Activated CD4-positive, alpha-beta T cell treated with anti-CD3 and anti-CD28 coated beads for 36 hours (primary cell): ENCODE measurements at places on chromosomes 6 and 20. TPM values are rescaled to one million over a fixed set of nuclear protein-coding genes. Genes with fewer than 3 reads are reported as not detected.
A peak's percentile ranks its signal among the peaks of the same experiment; 100 is the strongest.

DNA sequence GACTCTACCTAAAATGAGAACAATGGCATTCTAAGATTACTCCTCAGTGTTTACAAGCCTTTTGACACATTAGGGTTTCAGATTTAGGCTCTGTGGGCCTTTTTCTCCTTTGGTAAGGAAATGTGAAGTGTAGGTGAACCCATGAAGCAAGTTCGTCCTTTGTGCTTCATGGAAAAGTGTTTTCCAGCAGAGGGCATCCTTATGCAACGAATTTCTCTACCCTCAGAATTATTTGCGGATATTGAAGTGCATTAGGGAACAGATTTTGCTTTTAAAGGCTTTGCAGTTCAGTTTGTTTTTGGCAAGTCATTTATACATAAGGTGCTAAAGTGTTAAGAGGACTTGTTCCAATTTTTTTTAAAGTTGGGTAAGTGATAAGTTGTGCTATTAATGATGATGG lies 55.7 kb upstream of the FERMT1 start:
- no peak for DNase-seq
- H3K4me1 ChIP-seq = no peaks in the 10 kb centered on the region
- H3K36me3 ChIP-seq = no peaks in the 10 kb centered on the region
- H3K27ac ChIP-seq = no peak overlapping the region
- H3K4me3 ChIP-seq = no peak overlapping the region

DNA sequence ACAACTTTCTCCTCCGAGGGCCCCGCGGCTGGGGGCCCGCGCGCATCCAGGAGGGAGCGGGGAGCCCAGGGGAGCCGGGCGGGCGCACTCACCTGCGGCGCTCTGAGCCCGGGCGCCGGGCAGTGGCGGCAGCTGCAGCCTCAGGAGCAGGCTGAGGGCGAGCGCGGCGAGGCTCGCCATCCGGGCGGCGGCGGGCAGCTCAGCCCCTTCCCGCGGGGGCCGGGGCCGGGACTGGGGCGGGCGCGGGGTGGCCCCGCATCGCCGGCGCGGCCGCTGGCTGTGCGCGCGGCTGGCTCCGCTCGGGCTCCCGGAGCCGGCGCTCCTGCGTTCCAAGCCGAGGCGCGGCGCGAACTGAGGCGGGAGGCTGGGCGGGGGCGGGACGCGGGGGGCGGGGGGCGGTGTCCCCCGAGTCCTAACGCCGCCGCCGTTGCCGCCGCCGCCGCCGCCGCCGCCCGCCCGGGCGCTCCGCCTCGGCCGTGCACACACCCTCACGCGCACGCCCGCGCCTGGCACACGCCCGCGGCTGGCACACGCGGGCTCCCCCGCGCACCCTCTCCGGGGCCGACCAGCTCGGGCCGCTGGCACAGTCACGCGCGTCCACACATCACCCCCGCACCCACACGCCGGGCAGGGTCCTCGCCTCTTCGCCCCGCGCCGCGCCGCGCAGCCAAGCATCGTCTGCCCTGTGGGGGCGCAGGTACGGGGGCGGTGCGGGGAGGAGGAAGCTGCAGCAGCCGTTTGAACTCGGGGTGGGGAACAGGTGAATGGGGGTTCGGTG lies at the start of gene PTPRT:
Gene PTPRT, minus strand, starts transcription at position 353 of the 778 bp plus-strand sequence. Its CDS starts 173 bp downstream, at position 180.
- peaks cover 46% of the 10 kb centered on the region for H3K27me3 ChIP-seq
- no peak within 1 kb of the TSS for H3K27ac ChIP-seq
- H3K4me1 ChIP-seq = peaks cover 4% of the 10 kb centered on the region

DNA sequence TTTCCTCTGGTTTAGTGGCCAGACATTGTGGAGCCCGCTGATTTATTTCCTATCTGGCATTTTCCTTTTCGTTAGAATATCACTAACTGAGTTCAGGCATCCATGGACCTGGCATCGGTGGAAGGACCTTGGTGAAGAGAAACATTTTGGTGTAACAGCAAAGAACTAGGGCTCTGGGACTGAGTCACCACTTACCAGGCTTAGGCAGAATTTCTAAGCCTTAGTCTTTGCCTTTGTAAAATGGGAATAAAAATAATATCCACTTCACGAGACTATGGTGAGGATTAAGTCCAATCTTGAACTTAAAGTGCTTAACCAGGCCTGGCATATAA lies 42.0 kb upstream of the ENPP1 start:
- no peak overlapping the region for H3K27ac ChIP-seq
- DNase-seq = no peak
- peaks cover 21% of the 10 kb centered on the region for H3K27me3 ChIP-seq

- H3K4me3 ChIP-seq = no peak overlapping the region
- no peaks in the 10 kb centered on the region for H3K36me3 ChIP-seq
- H3K4me1 ChIP-seq = no peaks in the 10 kb centered on the region
- H3K27me3 ChIP-seq = no peaks in the 10 kb centered on the region
These were observed 447.5 kb upstream of the HSF2 start for GRCh38 chr6:121951918-121952379.

DNA sequence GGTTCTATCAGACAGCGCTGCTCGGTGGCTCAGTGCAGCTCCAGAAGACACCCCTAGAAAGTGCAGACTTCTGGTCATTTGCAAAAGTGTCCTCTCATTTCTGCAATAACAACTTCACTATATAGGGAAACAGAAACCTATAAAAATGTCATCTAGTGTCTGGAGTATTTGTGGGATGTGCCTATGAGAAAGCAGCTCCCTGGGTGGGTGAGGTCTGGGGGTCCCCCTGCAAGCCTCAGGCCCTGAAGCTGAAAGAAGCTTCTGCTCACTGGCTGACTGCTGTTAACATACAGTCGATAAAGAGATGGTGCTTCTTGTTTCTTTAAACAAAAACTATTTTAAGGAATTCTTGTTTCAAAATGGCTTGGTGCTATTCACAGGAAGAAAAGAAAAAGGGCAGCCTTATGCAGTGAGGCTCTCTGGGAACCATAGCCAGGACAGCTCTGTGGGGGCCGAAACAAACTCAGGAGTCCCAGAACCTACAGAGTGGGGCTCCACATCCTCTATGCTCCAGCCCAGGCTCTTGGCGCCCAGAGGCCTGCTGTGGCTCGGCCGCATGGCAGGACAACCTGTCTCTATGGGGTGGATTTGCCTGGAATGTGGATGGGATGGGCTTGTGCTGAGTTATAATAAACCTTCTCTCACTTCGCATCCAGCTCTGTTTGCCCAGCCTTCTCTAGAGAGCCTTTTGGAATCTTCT lies 109.7 kb downstream of the BANF2 start:
- no peaks in the 10 kb centered on the region for H3K27me3 ChIP-seq
- H3K4me1 ChIP-seq = no peaks in the 10 kb centered on the region
- DNase-seq = no peak

GRCh38 chr20:21147593-21147992 lies 21.7 kb downstream of the KIZ start:
- DNase-seq = no peak
- H3K27me3 ChIP-seq = no peaks in the 10 kb centered on the region
- no peak overlapping the region for H3K4me3 ChIP-seq
- H3K36me3 ChIP-seq = peaks cover 6% of the 10 kb centered on the region

DNA sequence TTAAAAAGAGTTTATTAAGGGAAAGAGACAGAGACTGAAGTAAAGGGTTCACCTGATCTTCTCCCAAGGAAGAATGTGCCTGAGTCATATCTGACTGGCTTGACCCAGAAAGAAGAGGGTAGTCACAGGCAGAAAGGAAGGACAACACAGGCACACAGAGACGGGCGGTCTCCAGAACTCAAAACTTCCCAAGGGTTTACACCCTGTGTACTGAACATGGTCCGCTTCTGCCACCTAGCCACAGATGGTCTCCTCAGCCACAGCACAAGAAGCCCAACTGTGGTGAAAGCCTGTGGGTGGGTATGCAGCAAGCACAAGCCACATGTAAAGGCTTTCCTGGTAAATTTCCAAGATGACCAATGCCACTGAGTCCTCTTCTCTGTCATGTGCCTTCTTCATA lies 17.2 kb downstream of the UNC5CL start:
- H3K4me1 ChIP-seq = no peaks in the 10 kb centered on the region
- no peak for DNase-seq
- H3K4me3 ChIP-seq = no peak overlapping the region

GRCh38 chr6:105994118-105994590 lies 92.0 kb upstream of the PRDM1 start:
- peaks cover 32% of the 10 kb centered on the region for H3K4me1 ChIP-seq
- DNase-seq = peak; percentile 61
- H3K27me3 ChIP-seq = peaks cover 53% of the 10 kb centered on the region
- H3K4me3 ChIP-seq = peak overlapping the region; percentile 77
- peak overlapping the region; percentile 76 for H3K27ac ChIP-seq

DNA sequence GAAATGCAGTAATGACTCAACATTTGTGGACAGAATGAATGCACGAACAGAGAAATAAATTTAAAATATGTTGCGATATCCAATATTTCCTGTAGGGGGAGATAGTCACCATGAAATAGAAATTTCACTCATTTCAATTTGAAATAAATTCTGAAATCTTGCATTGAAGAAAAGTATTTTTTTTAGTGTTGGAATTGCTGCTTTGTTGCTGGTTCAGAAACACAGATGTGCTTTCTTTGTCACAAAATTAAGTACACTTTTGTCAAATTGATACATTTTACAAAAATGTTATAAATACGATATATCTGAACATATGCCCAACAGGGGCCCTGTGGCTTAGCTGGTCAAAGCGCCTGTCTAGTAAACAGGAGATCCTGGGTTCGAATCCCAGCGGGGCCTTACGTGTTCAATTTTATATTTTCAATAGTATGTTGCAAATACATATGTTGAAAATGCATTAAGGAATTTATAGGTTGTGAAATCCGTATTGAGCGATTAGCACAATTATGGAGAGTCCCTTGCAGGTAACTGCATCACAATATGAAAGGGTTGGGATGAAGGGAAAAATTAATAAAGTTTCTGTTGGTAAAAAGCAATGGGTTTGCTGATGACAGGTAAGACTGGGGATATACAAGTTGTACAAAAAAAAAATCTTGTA lies 85.4 kb upstream of the PRSS16 start:
- H3K36me3 ChIP-seq = no peaks in the 10 kb centered on the region
- peaks cover 21% of the 10 kb centered on the region for H3K4me1 ChIP-seq
- H3K4me3 ChIP-seq = peak overlapping the region; percentile 4
- DNase-seq = peak; percentile 71

DNA sequence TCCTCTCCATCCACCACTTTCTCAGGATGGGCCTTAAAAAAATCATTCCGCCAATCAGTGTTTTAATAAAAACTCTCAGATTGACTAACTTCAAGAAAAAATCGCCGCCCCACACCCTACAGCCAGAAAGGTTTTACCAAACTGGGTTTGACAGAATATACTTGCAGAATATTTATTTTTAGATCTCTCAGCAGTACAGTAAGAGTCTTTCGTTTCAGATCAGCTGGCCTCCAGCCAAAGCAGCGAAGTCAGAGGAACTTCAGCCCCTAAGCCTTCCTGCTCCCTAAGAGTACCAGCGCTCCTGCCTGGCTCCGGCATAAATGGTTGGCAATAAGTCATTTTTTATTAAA lies 24.7 kb downstream of the TBC1D7 start:
- H3K4me3 ChIP-seq = no peak overlapping the region
- H3K27ac ChIP-seq = peak overlapping the region; percentile 94
- peak; percentile 69 for DNase-seq
- H3K27me3 ChIP-seq = no peaks in the 10 kb centered on the region
- H3K4me1 ChIP-seq = peaks cover 41% of the 10 kb centered on the region

DNA sequence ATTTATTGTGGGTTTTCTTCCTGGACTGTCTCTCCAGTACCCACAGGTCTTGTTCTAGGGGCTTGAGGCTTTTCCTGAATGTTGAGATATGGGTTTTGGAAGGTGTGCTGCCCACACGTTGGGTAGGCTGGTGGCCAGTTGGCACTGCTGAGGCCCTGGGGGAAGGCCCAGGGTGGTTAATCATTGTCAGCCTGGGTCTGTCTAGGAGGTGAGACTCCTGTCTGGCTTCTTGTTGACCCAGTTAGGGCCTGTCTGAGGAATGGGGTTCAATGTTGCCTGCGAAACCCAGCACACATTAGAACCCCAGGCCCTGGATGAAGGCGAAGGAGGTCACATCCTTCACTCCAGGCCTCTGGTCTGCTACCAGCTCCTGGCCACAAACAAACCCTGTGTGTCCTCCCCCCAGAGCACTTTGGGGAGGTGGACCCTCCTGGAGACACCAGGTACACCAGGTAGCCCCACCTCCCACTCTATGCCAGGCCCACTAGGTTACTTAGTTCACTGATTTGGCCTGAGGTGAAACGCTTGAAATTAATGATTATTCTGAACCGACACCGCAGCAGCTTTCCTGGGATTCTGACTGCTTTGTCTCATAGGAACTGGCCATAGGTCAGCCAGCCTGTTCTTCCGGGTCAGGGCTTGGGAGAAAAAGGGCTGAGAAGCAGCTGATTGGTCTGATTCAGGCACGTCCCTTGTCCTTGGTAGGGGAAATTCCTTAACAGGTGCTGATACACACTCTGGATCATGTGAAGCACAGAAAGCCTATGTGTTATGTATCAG lies 15.2 kb downstream of the DNMT3B start:
- no peaks in the 10 kb centered on the region for H3K27me3 ChIP-seq
- H3K27ac ChIP-seq = no peak overlapping the region
- no peak overlapping the region for H3K4me3 ChIP-seq
- peaks cover 9% of the 10 kb centered on the region for H3K4me1 ChIP-seq
- no peak for DNase-seq

DNA sequence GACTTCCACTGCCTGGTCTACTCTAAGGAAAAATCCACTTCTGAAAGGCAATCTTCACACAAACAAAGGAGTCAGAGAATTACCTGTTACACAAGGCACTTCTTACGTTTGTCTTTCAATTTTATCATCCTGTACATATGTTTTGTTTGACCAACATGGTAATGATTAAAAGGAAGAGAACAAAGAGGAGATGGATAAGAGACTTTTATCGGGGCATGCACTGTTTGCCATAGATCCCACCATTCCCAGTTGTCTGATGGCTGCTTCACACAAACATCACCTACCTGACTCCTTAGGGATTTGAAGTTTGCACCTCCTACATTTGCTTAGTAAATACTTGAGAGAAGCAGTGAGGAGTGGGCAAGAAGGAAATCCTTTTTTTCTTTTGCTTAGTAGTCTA lies 87.1 kb downstream of the BFSP1 start:
- no peak overlapping the region for H3K4me3 ChIP-seq
- H3K27me3 ChIP-seq = peaks cover 17% of the 10 kb centered on the region
- H3K4me1 ChIP-seq = no peaks in the 10 kb centered on the region
- no peak overlapping the region for H3K27ac ChIP-seq
- H3K36me3 ChIP-seq = no peaks in the 10 kb centered on the region

DNA sequence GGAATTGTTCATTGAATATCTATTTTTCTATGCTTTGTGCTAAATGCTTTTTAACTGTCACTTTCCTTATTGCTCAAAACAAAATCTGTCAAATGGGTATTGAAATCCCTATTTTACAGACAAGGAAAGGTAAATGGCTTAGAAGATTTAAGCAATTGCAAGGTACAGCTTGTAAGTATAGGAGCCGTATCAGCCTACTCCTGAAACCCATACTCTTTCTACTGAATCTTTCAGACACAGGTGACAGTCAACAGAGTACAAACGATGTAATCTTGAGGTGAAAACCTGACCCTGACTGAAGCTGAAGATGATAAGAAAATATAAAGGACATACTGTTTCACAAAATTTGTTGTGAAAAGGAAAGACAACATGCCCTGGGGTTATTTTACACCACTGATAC lies 7.0 kb upstream of the COX7A2 start:
- no peak for DNase-seq
- peaks cover 11% of the 10 kb centered on the region for H3K27me3 ChIP-seq
- H3K27ac ChIP-seq = no peak overlapping the region
- H3K36me3 ChIP-seq = peaks cover 4% of the 10 kb centered on the region
- no peaks in the 10 kb centered on the region for H3K4me1 ChIP-seq

APCDD1L gene
- not detected for total RNA-seq

MUCL3 gene
- not detected for total RNA-seq

SAYSD1 gene
- 16.7 TPM for total RNA-seq

ZNF184 gene
- total RNA-seq = 14.5 TPM

KIF13A gene
- total RNA-seq = 0.07 TPM
